ENCODE measurements at places on chromosomes 2 and 18. TPM values are rescaled to one million over a fixed set of nuclear protein-coding genes. Genes with fewer than 3 reads are reported as not detected.

The HNMT gene
- 78.2 TPM for total RNA-seq

The KCNIP3 gene
- total RNA-seq: 4.7 TPM

The BARD1 gene
- 10.7 TPM for total RNA-seq

The LYG1 gene
- total RNA-seq: 0.55 TPM

The TUBA3E gene
- not detected for total RNA-seq

The DUSP11 gene
- 18.2 TPM for total RNA-seq

The FASTKD2 gene
- 21.8 TPM for total RNA-seq

The PLCL1 gene
- total RNA-seq: 1.1 TPM

The IL18R1 gene
- 3.2 TPM for total RNA-seq

The PLEK gene
- 7.8 TPM for total RNA-seq

The MALL gene
- total RNA-seq: 368 TPM

The EGR4 gene
- not detected for total RNA-seq

The MAB21L4 gene
- total RNA-seq: 4.5 TPM

The LMAN2L gene
- 14.6 TPM for total RNA-seq

The ATP9B gene
- total RNA-seq: 27.4 TPM
